AG10803 (cell line): ENCODE measurements at places on chromosomes 11 and 22.

DNA sequence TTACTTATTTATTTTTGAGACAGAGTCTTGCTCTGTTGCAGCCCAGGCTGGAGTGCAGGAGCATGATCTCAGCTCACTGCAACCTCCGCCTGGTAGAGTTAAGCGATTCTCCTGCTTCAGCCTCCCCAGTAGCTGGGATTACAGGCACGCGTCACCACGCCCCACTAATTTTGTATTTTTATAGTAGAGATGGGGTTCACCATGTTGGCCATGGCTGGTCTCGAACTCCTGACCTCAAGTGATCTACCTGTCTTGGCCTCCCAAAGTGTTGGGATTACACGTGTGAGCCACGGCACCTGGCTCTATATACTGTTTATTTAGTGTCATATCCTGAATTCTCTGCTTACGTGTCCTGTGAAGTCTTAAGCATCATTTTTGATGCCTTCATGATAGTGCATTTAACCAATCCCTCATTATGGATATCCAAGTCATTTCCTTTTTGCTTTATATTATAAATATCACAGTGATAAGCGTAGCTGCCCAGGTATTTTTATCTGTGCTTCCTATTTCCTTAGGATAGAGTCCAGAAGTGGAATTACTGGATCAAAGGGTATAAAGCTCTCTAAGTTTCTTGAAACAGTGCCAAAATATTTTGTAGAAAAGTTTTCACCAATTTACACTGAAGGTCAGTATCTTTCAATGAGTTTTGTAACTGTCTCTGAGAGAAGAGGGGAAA lies 871 bp upstream of the SIDT2 start:
- no peak for DNase-seq

DNA sequence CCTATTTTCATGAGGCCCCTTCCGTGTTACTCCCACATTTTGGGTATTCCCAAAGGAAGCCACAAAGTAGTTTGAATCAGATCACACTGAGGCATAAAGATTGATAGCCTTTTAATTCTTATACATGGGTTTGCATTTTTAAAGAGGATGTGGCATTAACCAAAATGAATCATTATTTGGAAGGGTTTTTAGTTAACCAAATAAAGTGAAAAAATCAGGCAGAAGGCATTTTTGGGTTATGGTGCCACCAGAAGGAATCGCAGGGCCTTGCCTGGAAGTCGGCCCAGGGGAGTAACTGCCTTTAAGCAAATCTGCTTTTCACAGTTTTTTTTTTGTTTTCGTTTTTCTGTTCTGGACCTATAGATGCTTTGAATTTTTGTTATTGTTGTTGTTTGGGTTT lies 55.4 kb downstream of the HSD17B12 start:
- peak; percentile 76 for DNase-seq

- DNase-seq = no peak
Observed at GRCh38 chr22:42926104-42926503, 69.0 kb upstream of the ARFGAP3 start.

GRCh38 chr11:16896729-16897469 lies 117.3 kb downstream of the PLEKHA7 start:
- no peak for DNase-seq

DNA sequence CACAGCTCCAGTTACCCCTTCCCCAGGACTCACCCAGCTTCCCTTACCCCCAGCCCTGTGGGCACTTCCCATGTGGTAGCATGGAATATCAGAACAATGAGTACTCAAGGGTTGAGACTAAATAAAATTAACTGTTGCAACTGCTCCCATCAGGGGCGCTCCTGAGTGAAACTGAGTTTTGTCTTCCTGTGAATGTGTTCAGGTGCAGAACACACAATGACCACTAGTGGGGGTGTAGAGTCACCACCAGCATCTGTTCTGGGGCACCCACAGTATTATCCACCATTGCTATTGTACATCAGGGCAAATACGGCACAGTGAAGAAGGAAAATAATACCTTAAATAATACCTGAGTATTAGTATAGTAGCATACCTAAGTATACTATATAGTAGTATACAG lies 689.7 kb downstream of the TBC1D22A start:
- no peak for DNase-seq

DNA sequence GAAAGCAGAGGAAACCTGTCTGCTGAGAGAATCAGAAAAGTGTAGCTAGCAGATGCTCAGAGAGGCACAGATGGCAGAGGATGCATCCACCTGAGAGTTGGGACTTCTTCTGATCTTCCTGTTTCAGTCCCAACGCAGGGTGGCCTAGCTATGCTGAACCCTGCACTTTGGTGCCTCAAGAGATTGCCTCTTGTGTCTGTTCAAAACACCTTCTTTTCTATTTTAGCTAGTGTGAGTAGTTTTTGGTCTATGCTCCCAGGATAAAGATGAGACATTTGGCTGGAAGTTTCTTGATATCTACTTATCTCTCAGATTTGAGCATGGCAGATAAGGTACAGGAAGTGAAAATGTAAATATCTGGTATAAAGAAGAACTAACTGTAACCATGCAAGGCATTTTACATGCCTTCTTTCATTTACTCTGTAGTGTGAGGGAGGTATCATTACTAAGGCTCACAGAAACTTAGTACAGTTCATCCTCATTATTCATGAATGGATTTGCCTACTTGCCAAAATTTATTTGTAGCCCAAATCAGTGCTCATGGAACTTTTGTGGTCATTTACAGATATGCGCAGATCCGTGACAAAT lies 47.0 kb upstream of the PSMA1 start:
- no peak for DNase-seq

DNA sequence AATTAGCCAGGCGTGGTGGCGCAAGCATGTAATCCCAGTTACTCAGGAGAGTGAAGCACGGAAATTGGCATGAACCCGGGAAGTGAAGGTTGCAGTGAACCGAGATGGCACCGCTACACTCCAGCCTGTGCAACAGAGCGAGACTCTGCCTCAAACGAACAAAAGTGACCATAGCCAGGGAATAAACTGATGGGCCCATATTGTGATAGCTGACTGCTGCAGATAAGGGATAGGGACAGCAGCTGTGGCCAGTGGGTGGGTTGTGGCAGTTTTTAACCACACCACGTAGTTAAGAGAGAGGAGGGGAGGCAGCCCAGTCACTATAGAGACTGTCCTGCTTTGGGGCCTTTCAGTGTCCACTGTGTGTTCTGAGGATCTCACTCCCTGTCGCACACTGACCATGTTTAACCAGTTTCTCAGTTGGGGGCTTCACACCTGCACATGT lies 58.9 kb downstream of the PISD start:
- no peak for DNase-seq

- DNase-seq = no peak
Observed at GRCh38 chr11:60766547-60766946, 9.9 kb downstream of the MS4A15 start.

GRCh38 chr11:131412061-131412460 lies 41.6 kb downstream of the NTM start:
- DNase-seq = no peak

DNA sequence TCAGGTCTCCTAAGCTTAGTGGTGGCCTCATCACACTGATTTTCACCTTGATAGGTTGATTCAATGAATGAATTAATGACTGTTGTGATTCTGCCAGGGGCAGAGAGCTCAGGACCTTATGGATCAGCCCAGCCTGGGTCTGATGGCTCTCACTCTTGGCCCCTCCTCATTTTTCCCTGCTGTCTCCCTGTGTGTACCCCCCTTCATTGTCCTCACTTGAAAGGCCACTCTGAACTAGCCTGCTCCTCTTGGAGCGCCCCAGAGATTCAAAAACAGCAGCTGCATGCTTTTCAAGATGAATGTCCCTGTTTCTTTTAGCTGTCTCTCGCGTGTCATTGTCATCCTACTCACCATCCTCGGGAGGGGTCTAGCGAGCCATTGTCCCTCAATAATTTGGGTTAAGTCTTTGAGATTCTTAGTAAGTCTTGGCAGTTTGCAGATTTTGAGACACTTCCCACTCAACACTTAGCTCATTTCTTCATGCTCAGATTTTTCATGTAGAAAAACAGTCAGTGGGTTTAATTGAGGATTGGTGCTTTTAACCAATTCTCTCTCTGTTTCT lies 42.5 kb upstream of the MICAL2 start:
- no peak for DNase-seq
